Posterior cingulate gyrus (tissue), 11 donors: ENCODE measurements at places on chromosomes 5 and 9.

- DNase-seq = no peak
Observed at GRCh38 chr5:43236653-43237355, 44.8 kb downstream of the NIM1K start.

- no peak for DNase-seq
Observed at GRCh38 chr5:37580106-37580505, 201.0 kb downstream of the WDR70 start.

- no peak for DNase-seq
Observed at GRCh38 chr5:122170620-122171019, 41.3 kb downstream of the ZNF474 start.

GRCh38 chr5:173513521-173513991 is 102.9 kb downstream of the BOD1 start:
- DNase-seq = no peak

DNA sequence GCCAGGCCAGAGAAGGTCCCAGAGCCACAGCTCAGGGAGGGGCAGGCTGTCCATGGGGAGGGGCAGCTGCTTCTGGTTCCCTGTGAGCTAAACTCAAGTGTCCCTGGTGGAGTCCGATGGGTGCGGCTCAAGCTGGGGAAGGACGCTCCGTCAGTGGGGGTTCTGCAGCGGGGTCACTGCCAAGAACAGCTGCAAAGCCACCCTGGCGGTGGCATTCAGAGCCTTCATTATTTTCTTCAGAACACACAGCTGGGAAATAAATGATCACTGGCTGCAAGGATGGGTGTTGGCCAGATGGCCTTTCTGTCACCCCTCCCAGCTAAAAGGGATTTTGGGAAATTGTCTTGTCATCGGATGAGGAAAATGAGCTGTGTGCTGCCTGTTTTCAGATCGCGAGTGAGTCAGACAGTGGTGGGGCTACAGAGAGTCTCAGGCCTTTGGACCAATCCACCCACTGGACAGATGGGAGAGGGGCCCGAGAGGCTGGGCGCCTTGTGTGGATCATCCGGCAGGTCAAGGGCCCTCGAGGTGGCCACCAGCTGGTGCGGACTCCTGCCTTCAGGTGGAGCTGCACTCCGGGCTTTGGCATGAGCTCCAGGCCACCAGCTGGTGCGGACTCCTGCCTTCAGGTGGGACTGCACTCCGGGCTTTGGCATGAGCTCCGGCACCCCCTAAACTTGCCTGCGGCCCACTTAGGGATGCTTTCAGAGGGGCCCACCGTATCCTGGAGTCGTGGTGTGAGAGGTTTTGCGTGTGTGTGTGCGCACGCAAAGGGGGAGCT is 17.9 kb upstream of the GFPT2 start:
- DNase-seq = no peak

- DNase-seq = no peak
Observed at GRCh38 chr5:6495433-6496206, 47.0 kb downstream of the UBE2QL1 start.

DNA sequence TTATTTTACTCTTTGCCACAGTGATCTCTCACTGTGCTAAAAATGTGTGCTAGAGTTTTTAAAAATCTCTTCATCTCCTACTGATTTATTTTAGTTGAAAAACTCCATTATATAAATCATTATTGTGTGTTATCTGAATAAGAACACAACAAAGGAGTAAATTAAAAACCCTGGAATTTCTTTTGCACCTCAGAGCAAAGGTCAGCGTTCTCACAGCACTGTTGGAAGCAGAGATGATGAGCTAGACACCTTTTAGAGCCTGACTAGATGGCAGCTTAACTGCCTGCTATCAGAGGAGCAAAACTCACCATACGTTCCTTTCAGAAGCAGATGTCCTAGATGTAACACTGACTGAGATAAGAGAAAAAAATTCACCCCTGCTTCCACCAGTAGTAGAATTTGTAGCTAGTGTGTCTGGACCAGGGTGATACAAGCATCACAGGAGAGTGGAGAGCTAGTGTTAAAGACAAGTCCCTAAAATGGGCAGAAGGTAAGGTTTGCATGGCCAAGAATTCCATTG is 147.1 kb downstream of the ENTREP1 start:
- DNase-seq = no peak

DNA sequence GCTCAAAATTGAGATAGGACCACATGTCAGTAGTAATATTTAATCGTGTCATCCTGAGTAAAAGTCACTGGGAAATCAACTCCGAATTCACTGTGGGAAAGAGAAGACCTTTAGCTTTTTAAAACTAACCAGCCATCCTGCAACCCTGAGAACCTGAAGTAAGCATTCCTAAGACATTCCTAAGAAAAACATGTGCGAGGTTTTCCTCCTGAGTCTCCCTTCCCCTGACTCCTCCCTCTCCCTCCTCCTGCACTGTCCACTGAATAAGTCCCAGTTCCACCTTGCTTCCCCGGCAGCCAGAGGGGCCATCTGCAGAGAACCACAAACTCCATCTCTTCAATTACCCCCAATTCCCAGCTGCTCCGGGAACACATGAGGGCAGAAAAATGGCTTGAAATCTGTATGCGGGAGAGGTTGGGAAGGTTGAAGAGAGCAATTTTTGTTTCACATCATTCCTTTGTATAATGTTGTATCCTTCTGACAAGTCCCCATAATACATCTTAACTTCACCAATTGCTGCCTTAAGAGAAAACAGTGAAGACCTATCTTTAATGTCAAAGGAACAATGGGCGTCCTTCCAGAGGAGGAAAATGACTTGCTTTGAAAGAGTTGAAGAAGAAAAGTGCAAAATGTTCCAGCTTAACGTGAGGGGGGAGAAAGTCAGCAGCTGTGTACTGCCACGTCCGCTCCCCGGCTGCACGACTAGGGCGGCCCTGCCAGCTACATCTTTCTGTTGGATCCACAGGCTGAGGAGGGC is 186.3 kb downstream of the ZNF462 start:
- no peak for DNase-seq

- no peak for DNase-seq
Observed at GRCh38 chr5:4197151-4197550, 601.5 kb downstream of the IRX1 start.
